Calu3 (cell line): ENCODE measurements at places on chromosomes 7 and 10. TPM values are rescaled to one million over a fixed set of nuclear protein-coding genes. Genes with fewer than 3 reads are reported as not detected.

DNA sequence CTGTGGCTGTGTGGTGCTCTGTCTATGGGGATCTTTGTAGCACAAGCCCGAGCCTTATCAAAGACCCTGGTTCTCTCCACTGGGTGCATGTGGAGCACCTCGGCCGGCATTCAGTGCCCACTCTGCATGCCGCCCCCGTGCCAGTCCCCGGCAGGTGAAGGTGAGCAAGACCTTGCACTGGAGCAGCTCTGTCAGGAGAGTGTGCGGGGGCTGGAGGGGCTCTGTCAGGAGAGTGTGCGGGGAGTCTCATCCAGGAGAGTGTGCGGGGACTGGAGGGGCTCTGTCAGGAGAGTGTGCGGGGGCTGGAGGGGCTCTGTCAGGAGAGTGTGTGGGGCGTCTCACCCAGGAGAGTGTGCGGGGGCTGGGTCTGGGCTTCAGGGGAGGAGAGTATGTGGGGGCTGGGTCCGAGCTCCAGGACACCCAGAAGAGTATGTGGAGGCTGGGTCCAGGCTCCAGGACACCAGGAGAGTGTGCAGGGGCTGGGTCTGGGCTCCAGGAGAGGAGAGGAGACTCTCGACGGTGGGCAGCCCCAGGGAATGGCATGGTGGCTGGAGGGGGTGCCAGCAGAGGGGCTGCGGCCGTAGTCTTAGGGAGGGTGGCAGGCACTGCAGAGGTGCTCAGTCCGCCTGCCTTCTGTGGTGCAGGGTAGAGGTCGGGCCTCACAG lies 40.8 kb downstream of the INPP5A start:
- no peak for DNase-seq

- no peak for DNase-seq
Observed at GRCh38 chr7:148581624-148582023, 8.9 kb upstream of the C7orf33 start.

DNA sequence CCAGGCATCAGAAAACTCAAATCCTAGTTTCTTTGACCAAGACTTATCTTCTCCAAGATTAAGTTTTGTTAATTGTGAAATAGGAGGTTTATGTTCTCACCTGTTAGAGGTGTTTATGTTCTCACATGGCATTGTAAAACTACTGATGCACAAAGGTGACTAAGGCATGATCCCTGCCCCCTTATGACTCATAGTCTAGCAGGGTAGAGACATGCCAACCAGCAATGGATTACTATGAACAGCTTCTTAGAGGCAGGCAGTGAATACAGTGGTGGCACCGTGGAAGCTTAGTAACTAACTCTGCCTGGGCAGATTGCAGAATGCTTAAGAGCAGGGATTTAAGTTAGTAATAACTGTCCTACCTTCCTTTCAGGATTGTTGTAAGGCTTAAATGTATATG lies 400.9 kb downstream of the SORCS3 start:
- DNase-seq = no peak

Gene ZNF365
- total RNA-seq = 4.0 and 4.3 TPM in 2 replicates

DNA sequence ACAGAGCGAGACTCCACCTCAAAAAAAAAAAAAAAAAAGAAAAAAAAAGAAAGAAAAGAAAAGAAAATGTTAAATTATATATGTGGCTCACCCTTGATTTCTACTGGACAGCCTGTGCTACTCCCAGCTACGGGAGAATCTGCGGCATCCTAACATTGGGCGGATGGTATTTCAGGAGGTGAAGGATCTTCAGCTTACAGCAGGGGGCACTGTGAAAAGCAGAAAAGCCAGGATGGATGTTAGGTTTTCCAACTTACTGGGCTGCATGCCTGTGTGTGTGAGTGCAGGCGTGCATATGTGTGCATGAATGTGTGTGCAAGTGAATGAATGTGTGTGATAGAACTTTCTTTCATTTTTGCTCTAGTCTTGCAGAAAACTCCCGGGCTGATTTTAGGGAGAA lies 1066.5 kb downstream of the TYW1 start:
- no peak for DNase-seq

Gene MYOZ1
- not detected in 2 replicates for total RNA-seq

- no peak for DNase-seq
Observed at GRCh38 chr10:104322416-104322782, 15.9 kb downstream of the ITPRIP start.

DNA sequence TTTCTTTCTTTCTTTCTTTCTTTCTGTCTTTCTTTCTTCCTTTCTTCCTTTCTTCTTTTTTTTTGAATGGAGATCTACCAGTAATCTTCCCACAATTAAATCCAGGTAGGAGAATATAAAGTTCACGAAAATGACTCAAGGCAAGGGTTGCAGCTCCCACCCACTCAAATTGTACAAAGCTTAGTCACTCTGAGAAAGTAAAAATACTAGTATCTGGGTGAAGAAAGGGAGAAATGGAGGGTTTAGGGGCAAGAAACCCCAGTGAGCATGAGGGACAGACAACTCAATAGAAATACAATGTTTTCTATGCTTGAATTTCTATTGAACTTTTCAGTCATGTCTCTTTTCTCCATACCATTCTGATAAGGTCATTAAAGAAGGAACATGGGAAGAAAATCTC lies 200.8 kb downstream of the GATA3 start:
- no peak for DNase-seq

DNA sequence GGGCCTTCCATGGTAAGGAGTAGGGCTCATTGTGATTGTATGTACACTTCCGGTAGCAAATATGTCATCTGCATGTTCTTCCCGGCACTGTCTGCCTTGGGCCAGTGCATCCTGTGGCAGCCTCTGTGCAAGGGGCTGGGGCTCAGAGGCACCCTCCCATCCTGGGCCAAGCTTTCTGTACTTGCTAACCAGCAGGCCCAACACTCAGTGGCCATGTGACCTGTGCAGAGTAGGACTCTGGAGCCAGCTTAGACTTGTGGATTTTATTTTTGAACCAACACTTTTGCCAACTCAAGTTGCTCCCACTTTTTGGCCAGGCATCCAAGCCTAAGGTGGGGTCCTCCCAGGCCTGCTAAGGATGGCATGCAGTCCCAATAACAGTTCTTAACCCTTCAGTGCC lies 25.0 kb downstream of the LDB3 start:
- no peak for DNase-seq

- DNase-seq = no peak
Observed at GRCh38 chr7:157703131-157703530, 366.3 kb downstream of the DNAJB6 start.

DNA sequence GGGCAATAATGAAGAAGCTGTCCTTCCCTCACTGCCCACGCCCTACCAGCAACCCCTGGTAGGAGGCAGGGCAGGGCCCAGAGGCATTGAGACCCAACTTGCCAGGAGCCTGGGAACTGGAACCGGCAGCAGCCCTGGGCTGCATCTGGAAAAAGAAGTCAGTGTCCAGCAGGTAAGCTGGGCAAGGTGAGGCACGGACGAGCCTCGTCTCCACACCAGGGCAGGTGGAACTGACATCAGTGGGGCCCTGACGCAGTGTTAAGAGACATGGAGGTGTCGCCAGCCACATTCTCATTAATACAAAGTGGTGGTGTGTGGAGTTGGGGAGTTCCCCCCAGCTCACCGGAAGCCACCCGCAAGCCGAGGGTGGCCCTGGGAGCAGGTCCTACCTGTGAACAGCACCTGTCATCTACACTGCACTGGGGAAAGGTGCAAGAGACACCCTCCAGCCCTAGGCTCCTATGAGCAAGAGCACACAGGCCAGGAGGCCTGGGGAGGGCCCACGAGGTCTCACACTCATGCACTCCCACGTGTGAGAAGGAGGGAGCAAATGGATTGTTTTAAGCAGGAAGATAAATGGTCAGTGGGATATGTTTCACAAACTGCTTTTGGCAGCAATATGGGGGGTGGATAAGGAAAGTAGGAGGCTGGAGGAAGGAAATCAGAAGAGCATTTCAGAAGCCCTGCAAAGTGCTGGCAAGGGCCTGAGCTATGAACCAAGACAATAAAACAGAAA lies 53.6 kb downstream of the COBL start:
- DNase-seq = no peak

Gene ELFN1
- 0.27 TPM in 1 of 2 replicates, not detected in the other for total RNA-seq

Gene OPALIN
- total RNA-seq = not detected in 2 replicates

DNA sequence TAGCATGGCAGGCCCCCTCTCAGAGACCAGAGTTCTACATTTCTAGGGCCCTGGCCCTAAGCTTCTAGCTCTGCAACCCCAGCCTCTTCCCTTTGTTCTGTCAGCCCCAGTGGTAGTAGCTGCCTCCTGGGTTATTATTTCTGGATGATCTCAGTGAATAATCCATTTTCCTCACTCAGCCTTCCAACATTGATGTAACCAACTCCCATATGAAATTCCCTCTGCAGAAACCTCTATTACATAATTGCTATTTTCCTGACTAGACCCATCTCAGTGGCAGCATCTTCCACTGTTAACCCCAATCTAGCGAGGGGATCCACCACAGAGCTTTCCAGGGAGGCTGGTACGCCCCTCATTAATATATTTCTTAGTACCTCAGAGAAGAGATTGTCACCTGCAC lies 49.8 kb downstream of the FHIP2A start:
- DNase-seq = no peak

DNA sequence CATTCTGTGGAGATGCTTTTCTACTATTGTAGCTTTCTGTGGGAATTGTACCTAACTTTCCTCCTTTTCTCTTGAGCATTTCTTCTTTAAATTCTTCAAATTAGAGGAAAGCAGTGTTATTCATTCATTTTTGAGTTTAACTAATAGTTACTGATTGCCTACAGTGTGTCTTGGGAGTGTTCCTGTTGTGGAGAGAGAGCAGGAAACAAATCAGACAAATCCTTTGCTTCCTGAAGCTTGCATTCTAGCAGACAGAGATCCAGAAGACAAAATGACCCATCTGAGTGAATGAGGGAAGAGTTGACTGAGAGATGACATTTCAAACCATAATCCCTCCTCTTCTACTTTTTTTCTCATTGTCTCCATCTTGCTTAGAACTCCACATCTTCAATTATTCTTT lies 170.4 kb downstream of the SUGCT start:
- DNase-seq = no peak

Gene KCNIP2
- 3.3 and 4.8 TPM in 2 replicates for total RNA-seq

DNA sequence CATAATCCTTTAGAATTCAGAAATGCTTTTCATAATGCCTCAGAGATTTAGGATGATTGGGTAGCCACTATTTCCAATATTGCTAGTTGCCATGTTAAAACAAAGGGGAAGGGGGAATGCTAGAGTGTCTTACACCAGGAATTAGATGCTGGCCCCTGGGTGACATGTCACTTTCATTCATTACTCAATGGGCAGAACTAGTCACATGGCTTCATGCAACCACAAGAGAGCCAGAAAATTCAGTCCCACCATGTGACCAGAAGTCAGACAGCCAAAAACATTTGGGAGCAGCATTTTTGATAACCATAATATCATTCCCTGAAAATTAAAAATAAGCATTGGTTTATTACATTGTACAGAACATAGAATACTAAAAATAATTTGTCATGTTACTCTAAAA lies 81.2 kb downstream of the CREB5 start:
- DNase-seq = no peak

DNA sequence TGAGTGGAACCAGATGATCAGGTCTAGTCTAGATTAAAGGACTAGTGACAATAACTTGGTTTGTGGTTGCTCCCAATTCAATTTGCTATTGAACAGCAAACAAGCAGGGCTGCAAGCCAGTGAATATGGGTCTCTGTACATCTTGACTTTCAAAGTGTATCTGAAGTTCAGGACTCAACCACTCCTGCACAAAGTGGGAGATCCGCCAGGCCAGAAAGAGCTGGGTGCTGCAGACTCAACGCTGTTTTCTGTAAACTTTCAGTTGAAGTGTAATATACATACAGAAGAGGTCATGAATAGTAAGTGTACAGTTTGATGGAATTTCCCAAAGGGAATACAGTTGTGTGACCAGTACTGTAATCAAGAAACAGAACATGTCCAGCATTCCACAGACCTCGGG lies 416.6 kb downstream of the RPS24 start:
- no peak for DNase-seq

DNA sequence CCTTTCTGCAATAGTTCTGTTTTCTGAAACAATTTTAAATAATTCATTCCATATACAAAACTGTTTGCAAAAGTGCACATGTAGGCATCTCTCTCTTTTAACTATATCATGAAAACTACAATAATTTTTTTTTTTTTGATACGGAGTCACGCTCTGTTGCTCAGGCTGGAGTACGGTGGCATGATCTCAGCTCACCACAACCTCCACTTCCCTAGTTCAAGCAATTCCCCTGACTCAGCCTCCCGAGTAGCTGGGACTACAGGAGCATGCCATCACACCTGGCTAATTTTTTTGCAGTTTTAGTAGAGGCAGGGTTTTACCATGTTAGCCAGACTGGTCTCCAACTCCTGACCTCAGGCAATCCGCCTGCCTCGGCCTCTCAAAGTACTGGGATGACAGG lies 44.0 kb upstream of the SEMA3A start:
- DNase-seq = no peak

DNA sequence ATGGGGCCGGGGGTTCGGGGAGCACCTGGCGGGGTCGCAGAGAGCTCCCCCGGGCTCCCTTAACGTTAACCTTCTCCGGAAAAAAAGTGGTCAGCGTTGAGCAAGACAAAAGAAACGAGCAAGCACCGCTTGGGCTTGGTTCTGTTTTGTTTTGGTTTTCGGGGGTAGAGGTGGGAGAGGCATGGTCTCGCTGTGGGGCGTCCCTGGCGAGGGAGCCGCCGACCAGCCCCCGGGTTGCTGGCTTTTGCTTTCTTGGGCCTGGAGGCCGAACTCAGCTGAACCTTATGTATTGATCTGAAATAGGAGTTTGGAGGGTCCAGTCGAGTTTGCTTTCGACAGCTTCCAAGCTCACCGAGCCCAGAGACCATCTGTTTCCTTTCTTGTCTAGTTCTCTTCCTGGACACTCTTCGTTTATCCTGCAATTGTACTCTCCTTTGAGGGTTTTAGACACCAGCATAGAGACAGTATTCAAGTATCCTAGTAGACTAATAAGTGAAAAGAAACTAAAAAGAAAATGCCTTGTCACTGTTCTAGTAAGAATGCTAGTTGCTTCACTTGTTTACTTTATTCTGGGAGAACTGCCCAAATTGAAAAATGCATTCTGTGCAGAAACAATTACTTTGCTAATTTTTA lies 980 bp downstream of the FHIP2A start:
- DNase-seq = peak; percentile 2

GRCh38 chr7:132471515-132471914 lies 104.8 kb downstream of the PLXNA4 start:
- DNase-seq = no peak

Gene SCART1
- 1.8 and 2.2 TPM in 2 replicates for total RNA-seq

- DNase-seq = no peak
Observed at GRCh38 chr10:72736828-72737220, 44.9 kb downstream of the MCU start.

GRCh38 chr7:111895049-111895448 lies 311.1 kb downstream of the DOCK4 start:
- no peak for DNase-seq

DNA sequence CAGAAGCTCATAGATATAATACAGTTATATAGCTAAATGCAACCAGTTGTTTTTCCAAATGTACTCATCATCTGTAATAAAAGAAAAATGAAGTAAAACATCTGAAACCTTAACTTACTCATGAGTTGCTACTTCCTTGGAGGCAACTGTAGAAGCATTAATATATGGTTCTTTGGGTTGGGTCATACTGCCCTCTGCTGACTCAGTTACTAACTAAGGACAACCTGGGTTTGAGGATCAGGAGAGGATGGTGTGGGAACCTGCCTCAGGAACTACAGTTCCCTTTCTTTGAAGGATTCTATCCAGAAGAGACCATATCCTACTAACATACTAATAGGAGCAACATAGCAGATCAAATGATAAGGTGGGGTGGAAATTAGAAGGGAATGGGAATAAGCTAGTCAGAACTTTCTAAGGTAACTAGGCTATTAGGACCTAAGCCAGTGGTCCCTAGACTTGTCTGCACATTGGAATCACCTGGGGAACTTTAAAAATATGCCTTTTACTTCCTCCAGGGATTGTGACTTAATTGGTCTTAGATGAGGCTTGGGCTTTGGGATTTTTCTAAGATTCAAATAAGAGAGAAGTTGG lies 20.7 kb downstream of the COX15 start:
- DNase-seq = peak; percentile 14
